Immature natural killer cell (primary cell): ENCODE measurements at places on chromosomes 6 and 20.

GRCh38 chr6:155509743-155510475 is 54.3 kb upstream of the NOX3 start:
- DNase-seq, result no peak

- DNase-seq, result no peak
Observed at GRCh38 chr6:22774129-22774528, 204.8 kb downstream of the HDGFL1 start.

DNA sequence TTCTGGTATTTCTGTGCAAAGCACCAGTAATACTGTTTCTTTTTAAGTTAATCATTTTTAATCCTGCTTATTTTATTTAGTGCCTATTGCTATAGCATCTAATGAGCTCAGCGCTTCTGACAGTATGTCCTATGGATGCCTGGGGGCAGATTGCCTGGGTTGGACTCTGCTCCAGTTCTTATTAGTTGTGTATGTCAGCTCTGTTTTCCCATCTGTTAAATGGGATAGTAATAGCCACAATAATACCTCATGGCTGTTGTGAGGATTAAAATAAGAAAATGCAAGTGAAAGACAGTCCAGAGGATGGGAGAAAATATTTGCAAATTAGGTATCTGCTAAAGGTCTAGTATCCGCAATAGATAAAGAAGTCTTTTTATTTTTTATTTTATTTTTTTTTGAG is 87.0 kb downstream of the UTRN start:
- no peak for DNase-seq

DNA sequence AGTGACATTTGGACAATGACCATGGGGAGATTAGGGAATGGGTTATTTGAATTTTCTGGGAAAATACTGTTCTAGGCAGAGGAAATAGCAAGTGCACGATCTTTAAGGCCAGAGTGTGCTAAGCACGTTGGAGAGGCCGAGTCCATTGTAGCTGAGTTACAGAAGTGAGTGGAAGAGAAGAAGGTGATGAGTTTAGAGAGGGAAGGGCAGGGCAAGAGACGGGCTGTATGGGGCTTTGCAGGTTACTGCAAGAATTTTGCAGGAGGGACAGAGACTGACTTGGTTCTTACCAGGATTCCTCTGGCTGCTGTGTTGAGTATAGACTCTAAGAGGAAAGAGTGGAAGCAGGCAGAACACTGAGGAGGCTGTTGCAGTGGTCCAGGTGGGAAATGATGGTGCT is 1.1 kb upstream of the NCOA3 start:
- no peak for DNase-seq

GRCh38 chr6:157763129-157763903 is 59.7 kb upstream of the SNX9 start:
- DNase-seq, result no peak

GRCh38 chr6:2918936-2919335 is 15.8 kb upstream of the SERPINB9 start:
- no peak for DNase-seq

GRCh38 chr6:84764332-84765049 is at the start of gene TBX18:
TSS of gene TBX18 (minus strand) at chr6:84764598. CDS start at chr6:84764181, 417 bp downstream.
- DNase-seq, result no peak

GRCh38 chr6:166389119-166389518 is 6.4 kb upstream of the MPC1 start:
- no peak for DNase-seq

DNA sequence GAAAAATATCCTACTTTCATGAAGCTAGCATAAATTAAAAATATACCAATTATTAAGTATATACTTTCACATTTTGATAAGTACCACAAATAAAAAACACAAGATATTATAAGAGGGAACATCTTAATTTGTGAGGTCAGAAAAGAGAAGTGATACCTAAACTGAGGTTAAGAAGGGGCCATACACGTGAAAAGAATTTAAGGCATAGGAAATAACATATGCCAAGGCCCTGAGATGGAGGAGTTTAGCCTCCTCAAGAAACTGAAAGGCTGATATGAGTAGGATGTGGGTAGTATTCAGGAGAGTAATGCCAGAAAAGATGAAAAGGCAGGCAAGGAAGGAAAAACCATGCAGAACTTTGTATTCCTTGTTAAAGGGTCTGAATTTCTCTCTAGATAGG is 116.6 kb upstream of the HTR1E start:
- no peak for DNase-seq

DNA sequence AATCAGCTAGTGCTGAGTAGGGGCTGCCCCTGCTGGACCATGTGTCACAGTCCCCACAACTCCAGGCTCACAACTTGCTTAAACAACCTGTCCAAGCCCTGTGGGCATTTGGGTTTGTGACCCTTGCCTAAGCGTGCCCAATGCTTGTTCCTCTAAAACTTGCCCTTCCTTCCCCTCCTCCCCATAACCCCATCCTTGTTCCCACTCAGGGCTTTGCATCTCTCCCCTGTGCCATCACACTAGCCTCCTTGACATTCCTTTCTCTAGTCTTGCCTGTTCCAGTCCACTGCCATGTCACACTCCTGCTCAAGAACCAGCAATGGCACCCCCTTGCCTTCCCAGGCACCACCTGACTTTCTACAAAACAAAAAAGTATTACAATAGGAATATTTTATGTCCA is 2.3 kb upstream of the DLGAP4 start:
- no peak for DNase-seq

DNA sequence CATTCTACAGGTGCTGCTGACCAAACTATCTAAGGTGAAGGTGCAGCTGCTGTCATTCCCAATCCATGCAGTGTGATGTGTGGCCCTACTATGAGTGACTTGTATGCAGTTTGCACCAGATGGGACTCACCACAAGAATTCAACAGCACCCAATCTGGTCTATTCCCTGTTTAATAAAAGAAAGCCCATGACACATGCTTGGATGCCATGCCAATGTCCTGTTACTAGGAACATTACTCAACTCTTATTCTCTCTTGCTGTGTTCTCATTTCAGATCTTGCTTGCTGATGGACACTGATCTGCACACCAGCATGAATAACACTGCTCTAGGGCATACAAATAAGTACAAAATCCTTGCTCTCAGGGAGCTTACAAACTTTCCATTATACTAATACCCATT is 221.6 kb upstream of the CDYL start:
- no peak for DNase-seq

DNA sequence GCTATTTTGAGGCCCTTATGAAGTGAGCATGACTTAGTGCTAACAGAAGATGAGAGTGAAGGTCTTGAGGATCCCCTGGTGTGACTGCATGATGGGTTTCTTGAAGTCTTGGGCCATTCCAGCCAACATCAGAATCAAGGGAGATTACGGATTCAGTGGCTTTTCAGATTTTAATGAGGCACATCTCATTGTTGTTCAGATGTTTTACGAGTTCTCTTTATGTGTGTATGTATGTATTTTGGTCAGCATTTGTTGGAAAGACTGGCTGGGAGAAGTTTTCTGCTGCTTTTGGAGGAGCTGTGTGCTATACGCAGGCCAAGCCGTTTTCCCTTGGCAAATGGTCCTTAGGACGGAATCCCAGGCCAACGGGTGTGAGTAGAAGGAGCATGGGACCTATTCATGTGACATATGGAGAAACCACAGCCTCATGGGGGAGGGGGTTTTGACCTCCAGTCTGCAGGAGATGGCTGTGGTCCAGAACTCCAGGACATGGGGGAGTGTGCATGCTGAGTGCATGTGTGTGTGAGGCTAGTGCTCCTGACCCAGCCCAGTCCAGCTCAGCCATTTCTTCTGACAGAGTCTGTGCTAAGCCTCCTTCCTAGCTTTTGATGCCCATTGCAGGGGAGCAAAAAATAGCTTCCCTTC is 35.3 kb downstream of the CHMP4B start:
- DNase-seq, result no peak

DNA sequence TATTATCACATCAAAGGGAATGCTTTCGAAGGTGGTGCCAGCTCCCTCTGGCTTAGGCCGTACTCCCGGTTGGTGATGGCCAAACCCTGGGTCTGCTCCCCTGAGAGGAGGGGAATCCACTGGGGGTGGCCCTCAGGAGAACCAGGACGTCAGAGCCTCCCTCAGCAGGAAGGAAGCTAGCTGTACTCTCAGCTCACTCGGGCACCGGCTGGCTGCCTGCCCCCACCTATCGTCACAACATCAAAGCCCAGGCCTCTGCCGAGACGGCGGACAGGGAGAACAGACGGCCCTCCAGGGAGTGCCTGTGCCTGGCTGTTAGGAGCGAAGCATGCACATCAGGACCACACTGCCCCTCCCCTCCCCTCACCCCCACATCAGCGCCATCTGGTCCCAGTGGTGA is 9.2 kb upstream of the PGC start:
- DNase-seq, result no peak

DNA sequence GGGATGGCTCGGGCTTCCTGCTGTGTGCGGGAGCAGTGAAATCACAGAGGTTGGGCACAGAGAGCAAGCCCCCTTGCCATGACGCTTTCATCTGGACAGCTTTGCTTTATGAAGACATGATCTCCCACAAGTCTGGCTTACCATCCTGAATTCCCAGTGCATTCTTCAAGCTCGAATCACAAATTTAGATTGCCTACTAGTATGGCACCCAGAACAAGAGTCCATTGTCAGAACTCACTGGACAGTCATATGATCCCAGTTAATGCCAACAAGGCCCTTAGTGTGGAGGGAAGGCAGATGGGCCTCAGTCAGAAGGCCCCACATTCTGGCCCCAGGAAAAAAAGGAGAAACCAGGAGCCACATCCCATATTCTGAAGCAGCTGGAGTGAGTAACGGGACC is 147.3 kb upstream of the FOXQ1 start:
- no peak for DNase-seq

- no peak for DNase-seq
Observed at GRCh38 chr6:118507636-118508035, 40.5 kb upstream of the PLN start.

DNA sequence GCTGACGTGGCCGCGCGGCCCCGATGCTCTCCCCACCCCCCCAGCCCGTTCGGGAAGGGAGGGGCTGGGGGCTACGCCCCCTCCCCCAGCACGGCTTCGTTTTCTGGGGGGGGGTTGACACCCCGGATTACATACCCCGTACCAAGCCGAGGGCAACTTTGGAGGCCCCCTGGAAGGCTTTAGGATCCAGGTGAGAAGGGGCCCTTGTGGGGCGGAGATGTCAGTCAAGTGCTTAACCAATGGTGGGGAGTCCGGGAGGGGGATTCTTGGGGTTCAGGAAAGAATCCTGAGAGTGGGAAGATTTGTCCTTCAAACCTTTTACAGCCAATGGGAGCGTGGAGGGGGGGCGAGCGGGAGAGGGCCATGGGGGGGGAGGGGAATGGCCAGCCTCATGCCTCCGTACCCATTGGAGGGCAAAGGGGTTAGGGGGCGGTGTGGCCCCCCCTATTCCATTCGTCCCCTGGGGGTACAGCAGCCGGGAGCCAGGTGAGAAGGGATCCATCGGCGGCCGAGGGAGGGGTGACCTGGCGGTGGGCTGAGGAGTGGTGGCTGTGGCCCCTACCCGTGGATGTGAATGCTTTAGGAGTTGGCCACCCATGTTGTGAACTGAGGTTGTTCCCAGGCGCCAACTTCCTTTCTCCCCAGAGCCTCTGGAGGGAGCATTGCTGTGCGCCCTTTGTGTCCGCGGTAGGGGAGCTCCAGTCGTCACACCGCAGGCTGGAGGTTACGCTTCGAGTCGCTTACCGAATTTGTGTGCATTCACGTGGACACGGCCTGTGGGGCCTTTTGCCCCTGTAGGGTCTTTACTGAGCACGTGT is 682 bp downstream of the BRD2 start:
- peak; percentile 51 for DNase-seq

DNA sequence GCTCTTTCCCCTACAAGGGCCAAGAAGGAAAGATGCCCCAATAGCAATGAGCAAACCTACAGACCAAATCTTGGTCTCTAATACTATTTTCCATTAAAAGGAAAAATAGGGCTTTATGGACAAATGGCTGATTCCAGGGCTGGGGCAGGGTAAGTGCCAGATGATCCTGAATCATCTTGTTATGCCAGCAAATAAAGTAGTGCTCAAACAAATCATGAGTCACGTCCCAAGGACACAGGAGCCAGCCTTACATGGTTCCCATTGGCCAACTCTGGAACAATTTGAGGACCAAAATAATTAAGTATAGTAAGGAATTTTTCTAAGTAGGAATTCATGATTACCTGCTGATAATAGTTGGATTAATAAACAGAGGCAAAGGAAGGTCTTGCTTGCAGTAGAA is 53.2 kb upstream of the NKX2-4 start:
- no peak for DNase-seq

GRCh38 chr6:30544666-30545272 is 11.5 kb downstream of the GNL1 start:
- DNase-seq, result peak; percentile 61

DNA sequence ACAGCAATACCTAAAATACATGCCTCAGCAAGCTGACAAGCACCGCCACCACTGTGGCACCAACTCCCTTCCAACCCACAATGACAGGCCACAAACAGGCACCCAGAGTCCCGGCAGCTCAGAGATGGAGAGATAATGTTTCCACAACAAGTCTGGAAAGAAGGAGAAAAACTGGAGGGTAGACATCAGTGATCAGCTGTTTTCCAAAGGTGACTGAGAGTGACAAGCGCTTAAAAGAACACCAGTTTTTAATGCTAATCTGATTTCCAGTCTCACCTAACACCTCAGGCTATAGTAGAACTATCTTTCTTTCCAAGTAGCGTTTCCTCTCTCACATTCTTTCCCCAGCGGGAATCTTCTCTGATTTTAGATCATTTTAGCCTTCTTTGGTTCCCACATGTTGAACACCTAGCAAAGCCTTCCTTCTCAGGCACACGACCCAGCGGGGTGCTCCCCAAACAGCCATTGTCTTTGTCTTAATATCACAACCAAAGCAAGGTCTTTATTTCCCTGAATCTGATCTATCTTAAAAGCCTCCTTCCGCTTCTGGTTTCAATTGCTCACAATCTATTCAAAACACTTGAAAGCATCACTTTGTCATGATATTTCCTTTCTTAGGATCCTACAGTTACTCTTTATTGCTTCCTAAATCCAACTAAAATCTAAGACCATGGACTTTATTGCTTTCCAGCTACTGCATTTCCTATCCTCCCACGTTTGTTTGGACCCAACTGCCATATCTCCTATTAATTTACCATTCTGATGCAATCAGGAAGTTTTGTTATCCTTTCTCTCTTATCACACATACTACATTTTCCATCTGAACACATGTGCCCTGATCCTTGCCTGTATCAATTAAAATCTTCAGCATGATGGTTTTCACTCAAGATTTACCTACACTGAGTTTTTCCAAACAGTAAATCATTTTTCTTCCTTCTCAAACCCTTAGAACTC is 282.7 kb downstream of the ADGB start:
- no peak for DNase-seq

GRCh38 chr6:105301072-105301503 is 101.8 kb downstream of the PREP start:
- no peak for DNase-seq

GRCh38 chr6:34381081-34381480 is 11.4 kb downstream of the NUDT3 start:
- DNase-seq, result no peak
